ENCODE measurements at places on chromosomes 5 and 9.

DNA sequence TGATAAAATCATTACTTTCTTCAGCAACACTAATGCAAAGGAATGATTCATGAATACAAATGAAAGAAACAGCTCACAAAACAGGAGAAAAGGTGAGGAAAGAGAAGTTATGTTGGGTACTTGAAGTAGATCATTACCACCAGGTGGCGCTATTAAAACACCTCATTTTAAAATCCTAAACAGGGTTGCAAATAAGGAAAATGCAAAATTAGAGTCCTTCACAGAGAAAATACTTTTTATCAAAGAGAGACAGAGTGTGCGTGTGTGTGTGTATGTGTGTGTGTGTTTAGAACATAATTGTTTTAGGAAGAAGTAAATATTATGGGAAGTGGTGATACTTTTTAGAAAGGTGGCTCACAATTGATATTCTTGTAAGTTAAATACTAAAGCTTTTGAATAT, 49.5 kb upstream of the CD180 start:
- no peak for DNase-seq

GRCh38 chr5:132228241-132229035, 785 bp upstream of the P4HA2 start:
- DNase-seq: peak; percentile 19

DNA sequence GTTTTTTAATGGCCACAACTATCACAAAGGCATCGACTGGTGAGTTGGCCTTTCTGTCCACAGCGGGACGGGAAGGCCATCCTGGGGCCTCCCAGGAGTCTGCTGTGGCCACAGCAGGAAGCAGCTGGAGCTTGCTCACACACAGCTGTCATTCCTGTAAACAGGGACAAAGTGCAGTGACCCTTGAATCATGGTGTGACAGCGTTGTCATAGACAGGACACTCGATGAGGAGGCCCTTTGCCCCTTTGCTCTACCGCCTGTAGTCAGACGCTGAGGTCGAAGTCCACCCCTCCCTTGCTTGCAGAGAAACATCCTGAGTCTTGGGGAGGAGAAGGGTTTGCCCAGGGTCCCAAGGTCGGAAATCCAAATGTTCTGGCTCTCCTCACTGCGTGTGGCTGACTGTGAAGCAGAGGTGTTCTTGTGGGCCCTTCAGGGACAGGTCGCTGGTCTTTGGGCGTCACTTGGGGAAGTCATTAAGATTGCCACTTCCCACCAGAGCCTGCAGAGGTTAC, 35.1 kb downstream of the NDST1 start:
- peak; percentile 82 for DNase-seq

- no peak for DNase-seq
Measured at GRCh38 chr5:169426784-169427183, 125.8 kb upstream of the SLIT3 start.

- no peak for DNase-seq
Measured at GRCh38 chr5:58040044-58040443, 419.8 kb downstream of the PLK2 start.

DNA sequence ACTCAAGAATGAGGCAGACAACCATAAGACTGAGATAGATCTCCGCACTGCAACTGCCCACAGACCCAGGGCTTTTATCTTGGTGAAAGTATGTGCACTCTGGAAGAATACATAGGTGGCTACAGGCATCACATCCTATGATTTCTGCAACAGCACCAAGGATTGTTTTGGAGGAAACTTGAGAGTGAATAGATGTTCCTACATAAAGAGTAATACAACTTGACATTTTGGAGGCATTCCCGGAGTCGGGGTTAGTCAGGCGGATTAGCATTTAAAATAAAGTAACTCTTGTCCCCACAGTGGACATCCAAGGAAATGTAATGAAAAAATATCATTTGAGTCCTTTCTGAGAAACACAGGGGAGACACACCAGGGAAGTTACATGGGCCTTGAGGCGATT, 26.7 kb downstream of the TMEM174 start:
- no peak for DNase-seq

DNA sequence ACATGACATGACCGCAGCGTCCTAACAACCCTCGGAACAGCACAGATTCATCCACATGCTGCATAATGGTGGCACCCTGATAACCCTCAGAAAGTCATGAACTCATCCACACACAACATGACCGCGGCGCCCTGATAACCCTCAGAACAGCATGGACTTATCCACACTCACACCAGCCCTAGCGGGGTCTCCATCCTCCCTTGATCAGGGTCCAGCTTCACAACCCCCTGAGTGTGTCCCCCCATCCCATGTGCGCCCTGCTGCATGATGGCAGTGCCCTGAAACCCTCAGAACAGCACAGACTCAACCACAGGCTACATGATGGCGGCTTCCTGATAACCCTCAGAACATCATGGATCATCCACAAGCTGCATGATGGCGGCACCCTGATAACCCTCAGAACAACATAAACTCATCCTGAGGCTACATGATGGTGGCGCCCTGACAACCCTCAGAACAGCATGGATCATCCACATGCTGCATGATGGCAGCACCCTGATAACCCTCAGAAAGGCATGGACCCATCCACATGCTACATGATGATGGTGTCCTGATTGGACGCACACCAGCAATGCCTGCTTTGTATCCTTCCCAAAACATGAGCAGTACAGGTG, 28.3 kb downstream of the SLC6A3 start:
- no peak for DNase-seq

GRCh38 chr9:86308687-86309086, 26.3 kb upstream of the ISCA1 start:
- no peak for DNase-seq

DNA sequence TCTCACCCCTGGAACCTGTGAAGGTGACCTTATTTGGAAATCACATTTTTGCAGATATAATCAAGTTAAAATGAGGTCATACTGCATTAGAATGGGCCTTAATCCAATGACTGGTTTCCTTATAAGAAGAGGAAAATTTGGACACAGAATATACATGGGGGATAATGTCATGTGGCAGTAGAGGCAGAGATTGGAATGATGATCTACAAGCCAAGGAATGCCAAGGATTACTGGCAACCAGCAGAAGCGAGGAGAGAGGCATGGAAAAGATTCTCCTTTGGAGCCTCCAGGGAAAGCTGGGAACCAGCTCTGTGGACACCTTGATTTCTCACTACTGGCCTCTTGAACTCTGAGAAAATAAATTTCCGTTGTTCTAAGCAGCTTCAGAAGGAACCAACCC, 20.2 kb upstream of the CEP78 start:
- no peak for DNase-seq

DNA sequence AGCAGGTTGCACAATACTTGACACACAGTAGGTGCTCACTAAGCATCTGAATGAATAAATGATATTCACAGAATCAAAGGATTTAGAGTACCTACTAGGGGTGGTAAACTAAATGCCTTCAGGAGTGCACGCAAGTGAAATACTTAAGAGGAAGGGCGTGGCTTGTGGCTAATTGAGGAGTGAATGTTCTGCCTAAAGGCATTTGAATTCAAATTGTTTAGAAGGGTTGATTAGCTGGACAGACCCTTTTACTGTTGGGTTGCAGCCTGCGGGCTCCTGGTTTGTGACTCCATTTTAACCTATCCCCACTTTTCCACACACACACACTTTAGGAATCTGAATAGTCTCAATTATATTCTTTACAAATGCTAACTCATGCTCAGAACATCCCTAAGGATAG, 63.1 kb downstream of the PPP2R2B start:
- DNase-seq: no peak

GRCh38 chr9:14151451-14151850, 162.5 kb downstream of the NFIB start:
- DNase-seq: no peak

DNA sequence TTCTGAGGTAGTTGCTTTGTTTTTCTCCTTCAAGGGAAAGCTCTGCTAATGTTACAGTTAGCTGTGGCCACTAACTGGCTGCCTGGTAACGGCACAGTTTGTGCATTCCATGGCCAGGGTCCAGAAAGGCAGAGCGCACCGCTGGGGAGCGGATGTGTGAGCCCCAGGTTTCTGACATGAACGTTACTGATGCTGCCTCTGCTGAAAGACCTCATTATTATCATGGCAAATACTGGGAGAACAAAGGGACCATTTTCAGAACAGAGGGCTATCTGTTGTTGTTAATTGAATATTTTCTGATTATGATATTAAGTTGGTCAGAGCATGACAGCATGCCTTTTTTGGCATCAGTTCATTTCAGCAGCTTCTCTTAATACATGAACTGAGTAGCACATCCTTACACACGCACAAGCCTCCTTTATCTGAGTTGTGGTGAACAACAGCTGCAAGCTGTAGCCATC, 134.1 kb downstream of the NUDT12 start:
- no peak for DNase-seq

DNA sequence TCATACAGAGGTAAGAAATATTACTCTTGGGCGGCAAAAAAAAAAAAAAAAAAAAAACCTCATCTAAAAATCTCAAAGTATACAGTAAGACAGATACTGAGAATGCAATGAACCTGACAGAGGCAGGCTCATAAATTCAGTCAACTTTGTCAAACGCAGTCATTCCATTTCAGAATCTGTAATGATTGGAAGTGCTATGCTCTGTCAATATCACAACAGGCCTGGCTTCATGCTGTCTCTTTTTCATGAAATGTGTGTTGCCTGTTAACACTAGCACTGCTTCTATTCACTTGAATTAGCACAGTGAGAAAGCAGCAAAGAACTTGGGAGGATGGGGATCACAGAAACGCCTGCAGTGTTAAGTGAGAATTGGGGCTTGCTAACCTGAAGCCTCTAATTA, 200.3 kb upstream of the EFNA5 start:
- no peak for DNase-seq

- no peak for DNase-seq
Measured at GRCh38 chr5:39309534-39309933, 54.8 kb downstream of the C9 start.

DNA sequence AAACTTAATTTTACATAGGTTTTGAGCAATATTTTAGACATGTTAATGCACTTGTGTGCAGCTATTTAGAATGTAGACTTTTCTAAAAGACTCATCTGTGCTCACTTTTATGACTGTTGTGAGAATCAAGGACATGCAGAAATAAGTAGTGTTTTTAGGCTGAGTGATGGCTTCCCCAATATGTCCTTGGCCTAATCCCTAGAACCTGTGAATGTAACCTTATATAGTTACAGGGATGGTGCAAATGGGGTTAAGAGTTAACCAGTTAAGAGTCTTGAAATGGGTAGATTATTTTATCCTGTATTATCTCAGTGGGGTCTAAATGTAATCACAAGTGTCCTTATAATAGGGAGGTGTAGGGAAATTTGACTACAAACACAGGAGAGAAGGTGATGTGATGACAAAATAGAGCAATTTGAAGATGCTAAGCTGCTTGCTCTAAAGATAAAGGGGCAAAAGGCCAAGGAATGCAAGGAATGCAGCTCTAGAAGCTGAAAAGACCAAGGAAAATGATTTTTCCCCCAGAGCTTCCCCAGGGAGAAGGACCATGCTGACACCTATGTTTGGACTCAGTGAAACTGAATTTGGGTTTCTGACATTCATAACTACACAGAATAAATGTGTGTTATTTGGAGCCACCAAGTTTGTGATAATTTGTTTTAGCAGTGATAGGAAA, 298.0 kb upstream of the PAPPA start:
- no peak for DNase-seq

DNA sequence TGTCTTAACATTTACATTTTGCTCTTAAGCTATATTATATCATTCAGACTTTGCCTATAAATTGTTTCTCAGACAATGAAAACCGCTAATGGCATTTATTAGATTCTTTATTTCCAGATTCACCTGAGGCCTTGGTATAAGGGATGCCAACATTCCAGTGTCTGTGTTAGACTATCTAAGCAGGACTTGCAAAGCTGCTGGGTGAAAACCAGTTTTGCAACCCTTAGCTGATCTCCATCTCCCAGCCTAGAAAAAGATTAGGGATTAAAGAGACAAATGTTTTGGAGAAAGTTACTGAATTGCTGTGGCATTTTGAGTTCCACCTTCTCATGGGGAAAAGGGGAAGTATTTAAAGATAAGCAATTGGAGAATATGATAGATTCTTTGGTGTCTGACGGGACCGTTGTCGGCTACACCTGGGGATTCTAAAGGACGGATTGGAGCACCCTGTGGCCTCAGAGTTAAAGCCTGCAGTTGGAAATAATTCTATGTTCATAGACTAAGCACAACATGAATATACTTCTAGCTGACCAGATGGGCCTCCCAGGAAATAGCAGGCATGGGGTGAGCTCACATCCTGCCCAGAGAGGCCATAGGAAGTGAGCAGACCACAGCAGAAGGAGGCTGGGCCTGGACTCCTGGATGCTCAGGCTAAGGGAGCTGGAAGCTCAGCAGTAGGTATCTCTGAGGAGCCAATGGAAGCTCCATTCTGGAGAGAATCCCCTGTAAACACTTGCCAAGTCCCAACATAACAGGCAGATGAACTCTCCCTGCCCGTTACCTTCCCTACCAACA, 21.8 kb downstream of the ENTREP1 start:
- no peak for DNase-seq

DNA sequence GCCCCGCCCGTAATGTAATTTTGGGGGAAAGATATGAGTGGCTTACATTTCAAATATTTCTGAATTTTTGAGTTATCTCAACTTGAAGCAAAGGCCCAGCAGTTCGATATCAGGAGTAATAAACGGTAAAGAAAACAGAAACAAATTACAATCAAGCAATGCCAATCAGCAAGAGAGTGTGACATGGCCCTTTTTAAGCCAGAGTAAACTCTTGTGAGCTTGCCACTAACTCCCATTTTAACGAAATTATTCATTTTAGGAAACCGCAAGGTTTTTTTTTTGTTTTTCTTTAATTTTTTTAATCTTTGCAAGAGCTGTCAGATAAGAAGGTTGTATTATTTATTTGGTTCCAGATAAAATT, 17.6 kb upstream of the CDK7 start:
- DNase-seq: no peak

- DNase-seq: no peak
Measured at GRCh38 chr9:89360465-89360864, 42.2 kb downstream of the SECISBP2 start.

DNA sequence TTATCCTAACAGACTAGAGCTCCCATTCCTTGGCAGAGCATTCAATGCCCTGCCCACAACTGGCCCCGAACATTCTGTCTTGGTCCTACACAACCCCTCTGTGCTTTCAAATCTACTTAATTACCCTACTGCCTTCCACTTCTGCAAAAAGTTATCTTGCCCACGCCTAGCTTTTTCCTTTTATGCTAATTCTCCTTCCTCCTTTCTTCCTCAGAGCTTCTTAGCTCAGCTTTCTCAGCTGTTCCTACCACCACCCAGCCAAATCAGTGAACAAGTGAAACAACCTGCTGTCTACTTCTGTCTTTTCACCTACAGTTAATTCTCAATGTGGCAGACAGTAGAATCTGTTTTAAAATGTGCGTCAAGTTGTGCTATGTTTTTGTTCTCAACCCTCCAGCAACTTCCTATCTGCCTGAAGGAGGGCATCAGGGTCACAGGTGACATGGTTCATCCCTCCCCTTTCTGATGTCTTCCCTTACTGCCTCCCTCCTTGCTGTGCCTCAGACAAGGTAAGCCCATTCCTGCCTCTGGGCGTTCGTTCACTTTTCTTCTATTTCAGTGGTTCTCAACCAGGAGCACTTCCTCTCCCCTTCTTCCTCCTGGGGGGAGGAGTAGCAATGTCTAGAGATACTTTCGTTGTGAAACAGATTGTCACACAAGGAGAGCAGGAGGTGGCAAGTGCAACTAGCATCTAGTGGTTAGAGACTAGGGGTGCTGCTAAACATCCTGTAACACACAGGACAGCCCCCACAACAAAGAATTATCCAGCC, 1.3 kb upstream of the REEP5 start:
- no peak for DNase-seq

- no peak for DNase-seq
Measured at GRCh38 chr5:133289686-133290367, 238.0 kb downstream of the HSPA4 start.

- DNase-seq: no peak
Measured at GRCh38 chr9:87160148-87161102, 213.1 kb upstream of the GAS1 start.

Data from HuH-7 (cell line).